ENCODE measurements at places on chromosomes 3 and 15.

GRCh38 chr15:91498046-91498748 is 355.3 kb upstream of the SLCO3A1 start:
- no peak for DNase-seq

- no peak for DNase-seq
These were observed 993 bp upstream of the SIAH2 start for GRCh38 chr3:150763841-150764483.

- no peak for DNase-seq
These were observed 34.0 kb downstream of the ZNF106 start for GRCh38 chr15:42456971-42457370.

DNA sequence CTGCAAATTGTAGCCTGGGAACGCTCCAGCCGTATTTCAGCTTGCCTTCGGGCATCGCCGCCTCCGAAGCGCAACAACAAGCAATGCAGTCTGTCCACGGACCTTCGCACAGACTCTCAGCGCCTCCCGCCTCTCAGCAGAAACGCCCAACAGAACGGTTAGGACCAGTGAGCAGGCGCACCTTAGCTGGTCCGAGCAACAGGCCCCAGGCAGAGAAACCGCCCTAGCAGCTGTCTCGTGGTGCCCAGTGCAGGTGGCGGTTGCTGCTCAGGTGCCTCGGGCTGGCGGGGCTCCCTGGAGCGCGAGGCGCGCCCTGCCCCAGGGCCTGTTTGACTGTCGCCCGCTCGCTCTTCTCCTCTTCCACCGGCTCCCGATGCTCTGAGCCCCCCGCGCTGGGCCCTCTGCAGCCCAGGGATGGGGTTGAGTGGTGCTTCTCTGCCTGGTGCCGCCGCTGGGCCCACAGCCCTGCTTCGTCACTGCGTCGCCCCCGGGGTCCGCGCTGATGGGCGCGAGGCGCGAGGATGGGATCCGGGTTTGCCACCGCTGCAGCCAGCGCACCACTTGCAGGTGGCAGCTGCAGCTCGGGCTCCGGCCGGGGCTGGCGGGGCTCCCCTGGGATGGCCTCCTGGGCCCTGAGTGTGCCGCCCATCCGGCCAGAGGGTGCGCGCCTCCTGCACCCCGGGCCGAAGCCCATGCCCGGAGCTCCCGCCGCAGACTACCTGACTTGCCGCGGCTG is 268.4 kb upstream of the FRG2C start:
- no peak for DNase-seq

DNA sequence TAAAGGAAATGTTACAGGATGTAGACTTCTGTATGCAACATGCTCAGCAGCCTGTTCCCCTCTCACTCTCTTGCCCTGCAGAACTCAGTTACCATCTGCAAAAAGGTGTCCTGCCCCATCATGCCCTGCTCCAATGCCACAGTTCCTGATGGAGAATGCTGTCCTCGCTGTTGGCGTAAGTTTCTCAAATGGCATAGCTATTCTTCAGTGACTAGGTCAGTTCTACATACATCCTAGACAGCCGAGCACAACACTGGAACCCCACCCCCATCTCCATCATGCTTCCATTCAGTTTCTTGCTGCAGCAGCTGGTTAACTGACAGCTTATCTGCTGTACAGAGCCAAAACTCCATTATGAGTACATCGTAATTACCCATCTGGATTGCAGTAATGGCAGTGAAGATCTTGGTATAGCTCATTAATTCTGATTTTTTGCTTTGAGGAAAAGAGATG is 4.5 kb downstream of the THBS1 start:
- DNase-seq: no peak

GRCh38 chr15:99015698-99016568 is 8.3 kb upstream of the PGPEP1L start:
- DNase-seq: no peak

- DNase-seq: no peak
These were observed 11.8 kb downstream of the CYFIP1 start for GRCh38 chr15:22968366-22968765.

Data from activated CD4-positive, alpha-beta T cell treated with anti-CD3 and anti-CD28 coated beads for 24 hours (primary cell).